Stimulated activated CD4-positive, alpha-beta T cell treated with anti-CD3 and anti-CD28 coated beads, Interleukin-1b, Interleukin-23, amount 100 ng/mL, for 24 hours (primary cell): ENCODE measurements at places on chromosomes 5 and 9.

- DNase-seq: no peak
Observed at GRCh38 chr5:137734962-137735554, 831 bp downstream of the KLHL3 start.

DNA sequence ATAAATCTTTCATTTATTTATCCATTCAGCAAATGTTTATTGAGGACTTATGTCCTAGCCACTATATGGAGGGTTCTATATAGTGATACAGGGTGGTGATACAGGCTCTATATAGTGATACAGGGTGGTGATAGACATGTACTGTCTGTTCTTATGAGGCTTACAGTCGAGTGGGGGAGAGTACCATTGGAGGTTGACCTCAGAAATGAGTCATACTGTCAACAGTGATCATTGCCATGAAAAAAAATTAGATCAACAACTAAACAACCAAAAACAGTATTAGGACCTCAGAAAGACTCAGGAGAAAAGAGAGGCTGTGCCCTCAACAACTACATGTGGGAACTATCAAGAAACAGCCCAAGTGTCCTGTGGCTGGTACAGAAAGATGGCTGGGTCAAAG lies 22.0 kb downstream of the PAPPA start:
- DNase-seq: no peak

DNA sequence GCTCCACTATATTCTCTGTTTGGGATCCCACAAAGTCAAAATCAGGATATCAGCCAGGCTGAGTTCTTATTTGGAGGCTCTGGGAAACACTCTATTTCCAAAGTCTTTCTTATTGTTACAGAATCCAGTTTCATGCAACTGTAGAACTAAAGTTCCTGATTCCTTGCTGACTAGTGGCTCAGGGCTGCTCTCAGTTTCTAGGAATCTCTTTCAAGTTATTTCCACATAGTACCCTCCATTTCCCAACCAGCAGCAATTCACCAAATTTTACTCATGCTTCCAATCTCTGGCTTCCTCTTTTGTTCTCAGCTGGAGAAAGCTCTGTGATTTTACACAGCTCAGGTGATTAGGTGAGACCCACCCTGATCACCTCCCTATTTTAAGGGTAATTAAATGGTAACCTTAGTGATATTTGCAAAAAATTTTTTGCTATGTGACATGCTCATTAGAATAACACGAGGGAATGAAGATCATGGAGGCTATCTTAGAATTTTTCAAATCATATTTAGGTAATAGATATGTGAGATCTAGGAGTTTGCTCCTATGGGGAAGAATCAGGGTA lies 794.9 kb upstream of the ARRDC3 start:
- DNase-seq: no peak

DNA sequence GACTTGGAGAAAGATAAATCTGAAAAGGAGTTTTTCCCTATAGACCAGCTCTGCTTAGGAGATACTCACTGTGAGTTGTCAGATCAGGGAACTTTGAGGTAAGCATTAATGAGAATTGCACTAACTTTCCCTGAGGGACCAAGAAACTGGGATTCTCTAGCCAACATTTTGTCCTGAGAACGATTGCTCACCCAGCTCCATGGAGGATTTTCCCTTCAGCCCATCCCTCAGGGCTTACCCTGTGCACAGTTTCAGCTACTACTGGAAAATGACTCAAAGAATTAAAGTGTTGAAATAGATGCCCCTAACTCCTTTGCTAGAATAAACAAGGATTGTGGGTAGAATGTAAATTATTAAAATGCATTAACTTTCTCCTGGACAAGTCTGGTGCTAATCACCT lies 237.2 kb upstream of the IL12B start:
- DNase-seq: no peak

DNA sequence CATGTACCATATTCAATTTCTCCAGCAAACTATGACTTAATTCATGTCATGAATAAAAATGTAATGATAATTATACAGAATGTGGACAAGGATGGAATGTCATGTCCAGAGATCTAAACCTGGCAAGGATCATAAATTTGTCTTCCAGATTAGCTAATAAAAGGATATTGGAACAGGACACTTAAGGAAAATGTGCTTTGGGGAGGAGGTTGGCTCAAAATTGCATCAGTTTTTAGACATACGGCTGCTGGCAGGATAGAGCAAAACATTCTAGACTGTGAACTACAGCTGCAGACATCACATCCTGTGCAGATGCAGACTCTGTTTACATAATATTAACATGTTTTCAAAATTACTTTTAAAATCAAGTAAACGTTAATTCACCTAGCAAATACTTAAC lies 248.4 kb downstream of the TLR4 start:
- DNase-seq: no peak

- no peak for DNase-seq
Observed at GRCh38 chr9:101791938-101792337, 53.5 kb upstream of the GRIN3A start.

DNA sequence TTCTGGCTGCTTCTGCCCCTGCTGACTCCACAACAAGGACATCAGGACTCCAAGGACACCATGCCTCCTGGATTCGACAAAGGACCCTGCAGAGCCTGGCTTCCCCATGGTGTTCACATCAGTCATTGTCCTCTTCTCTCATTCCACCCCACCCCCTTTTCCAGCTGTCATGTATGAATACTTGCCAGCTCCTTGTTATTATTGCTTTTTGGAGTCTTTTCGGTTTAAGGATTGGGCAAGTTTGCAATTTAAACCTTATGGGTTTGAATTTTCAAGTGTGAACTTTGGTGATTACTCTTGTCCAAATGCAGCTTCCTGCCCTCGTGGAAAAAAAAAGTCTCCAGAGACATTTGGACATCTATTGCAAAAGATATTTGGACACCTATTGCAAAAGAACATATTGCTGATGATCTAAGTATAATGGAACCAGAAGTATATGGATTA lies 14.2 kb upstream of the LVRN start:
- no peak for DNase-seq

- no peak for DNase-seq
Observed at GRCh38 chr5:93192683-93193082, 388.3 kb downstream of the NR2F1-AS1 start.

DNA sequence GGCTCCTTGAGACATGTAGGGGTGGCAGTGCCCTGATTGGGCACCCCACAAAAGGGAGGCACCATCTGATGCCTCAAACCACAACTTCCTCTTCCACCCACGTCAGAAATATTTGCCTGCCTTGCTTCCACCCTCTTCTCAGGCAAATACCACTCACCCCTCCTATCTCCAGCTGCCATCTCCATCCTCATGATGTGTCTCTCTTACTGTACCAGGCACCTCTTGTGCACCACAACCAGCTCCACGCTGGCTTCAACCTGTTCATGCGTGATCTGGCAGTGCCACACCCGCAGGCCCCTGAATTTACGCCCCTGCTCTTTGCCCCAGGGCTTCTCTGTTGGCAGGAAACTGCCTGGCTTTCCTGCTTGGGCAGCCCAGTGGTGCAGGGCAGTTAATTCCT lies 87.8 kb upstream of the HSPA9 start:
- DNase-seq: no peak

GRCh38 chr9:121160025-121160424 lies 41.6 kb downstream of the RAB14 start:
- no peak for DNase-seq

GRCh38 chr9:116323012-116323411 lies 169.4 kb downstream of the PAPPA start:
- no peak for DNase-seq

DNA sequence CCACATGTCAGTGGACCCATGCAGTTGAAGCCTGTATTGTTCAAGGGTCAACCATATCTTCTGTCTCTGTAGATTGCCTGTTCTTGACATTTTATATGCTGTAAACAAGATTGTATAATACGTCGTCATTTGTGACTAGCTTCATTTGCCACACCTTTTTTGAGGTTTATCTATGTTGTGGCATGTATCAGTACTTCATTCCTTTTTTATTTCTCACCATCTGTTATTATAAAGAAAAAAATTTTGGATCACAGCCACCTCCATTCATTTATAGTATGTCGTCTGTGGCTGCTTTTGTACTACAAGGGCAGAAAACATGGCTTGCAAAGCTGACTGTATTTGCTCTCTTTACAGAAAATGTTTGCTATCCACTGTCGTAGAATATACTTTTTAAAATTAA lies 72.4 kb downstream of the TEK start:
- DNase-seq: no peak

DNA sequence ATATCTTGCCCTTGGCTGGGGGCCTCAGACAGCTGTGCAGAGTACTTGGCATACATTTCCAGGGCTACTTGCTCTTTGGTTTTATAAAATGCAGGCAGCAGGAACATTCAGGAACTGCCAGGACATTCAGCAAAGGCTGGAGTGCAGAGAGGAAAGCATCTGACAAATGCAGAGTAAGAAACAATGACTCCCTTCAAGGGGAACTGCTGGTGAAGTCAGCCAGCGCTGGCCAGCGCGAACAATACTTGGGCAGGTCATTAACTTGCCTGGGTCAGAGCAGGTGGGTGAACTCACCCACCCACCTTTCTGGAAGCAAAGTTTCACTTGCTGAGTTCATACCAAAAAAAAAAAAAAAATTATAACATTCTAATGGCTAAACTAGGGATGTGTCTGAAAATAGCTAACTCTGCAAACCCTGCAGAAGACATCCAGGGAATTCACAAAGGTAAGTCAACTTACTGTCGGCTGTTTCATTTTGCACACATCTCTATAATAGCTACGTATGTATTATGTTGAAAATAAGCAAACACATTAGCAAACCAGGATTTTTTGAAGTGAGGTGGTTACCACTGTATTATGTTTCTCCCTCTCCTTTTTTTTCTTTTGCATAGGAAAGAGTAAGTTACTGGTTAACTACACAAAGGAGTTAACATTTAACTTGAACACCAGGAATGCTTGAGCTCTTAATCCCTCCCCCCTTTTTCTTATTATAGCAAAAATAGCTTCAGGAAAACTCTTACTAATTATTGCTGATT lies 152.2 kb downstream of the GLIS3 start:
- DNase-seq: no peak

- no peak for DNase-seq
Observed at GRCh38 chr9:135791431-135792267, 89.7 kb downstream of the KCNT1 start.

DNA sequence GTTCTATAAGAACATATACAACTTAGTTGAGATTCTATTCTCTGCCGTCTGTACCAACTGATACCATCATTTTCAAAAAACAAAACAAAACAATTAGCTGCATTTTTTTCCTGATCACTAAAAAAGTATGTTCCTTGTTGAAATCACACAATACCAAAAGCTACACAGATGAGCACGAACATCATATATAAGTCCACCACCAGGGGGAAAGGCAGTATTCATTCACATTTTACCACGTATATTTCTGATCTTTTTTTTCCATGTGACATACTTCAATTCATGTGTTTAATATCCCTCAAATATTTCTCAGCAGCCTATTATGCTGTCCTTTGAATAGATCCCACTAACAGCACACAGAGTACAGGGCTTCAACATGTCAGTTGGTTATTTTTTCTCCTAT lies 40.6 kb downstream of the IRX2 start:
- DNase-seq: no peak

- no peak for DNase-seq
Observed at GRCh38 chr5:155082401-155082800, 68.8 kb downstream of the KIF4B start.

DNA sequence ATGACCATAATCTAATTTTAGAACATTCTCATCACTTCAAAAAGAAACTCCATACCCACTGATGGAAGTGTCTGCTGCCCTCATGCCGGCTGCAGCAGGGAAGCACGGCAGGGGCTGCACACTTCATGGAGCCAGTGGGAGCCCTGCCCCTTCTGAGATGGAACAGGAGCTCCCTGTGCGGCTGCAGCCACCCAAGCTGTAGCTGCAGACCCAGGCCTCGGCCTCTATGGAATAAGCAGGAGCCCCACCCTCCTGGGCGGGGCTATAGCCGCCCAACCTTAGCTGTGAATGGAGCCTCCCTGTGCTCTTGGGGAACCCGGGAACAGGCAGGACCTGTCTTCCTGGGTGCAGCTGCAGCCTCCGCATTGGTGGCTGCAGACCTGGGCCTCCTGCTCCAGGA lies 128.5 kb downstream of the NUDT12 start:
- no peak for DNase-seq

- no peak for DNase-seq
Observed at GRCh38 chr9:134689321-134690181, 47.9 kb downstream of the COL5A1 start.

DNA sequence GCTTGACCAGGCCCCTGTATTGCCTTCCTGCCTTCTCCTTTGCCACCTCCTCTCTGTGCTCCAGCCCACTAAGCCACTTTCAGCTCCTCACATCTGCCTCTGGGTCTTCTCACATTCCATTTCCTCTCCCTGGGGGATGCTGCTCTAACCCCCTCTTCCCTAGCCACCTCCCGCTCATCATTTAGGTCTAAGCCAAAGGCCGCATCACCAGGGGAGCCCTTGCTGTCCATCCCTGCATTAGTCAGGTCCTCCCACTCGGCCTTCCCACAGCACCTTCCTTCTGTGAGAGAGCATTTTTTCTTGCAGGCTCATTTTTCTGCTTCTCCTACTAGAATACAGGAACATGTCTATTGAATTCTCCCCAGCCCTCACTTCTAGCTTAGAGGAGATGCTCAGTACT lies 72.6 kb upstream of the GALNT10 start:
- DNase-seq: no peak

DNA sequence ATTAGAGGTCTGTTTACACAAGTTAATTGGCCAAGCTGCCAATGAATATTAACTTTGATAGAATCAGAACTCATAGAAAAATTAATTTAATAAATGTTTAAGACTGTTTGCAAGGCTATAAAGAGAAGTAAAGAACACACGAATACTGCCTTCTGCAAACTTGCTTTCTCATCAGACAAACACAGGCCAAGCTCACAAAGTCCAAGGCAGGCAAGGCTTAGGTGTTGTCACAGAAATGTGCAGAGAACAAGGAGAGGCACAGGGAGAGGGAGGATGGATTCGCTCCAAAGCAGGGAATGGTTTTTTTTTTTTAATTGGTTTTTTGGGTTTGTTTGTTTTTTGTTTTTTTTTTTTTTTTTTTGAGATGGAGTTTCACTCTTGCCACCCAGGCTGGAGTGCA lies 43.4 kb downstream of the RETREG1 start:
- no peak for DNase-seq

DNA sequence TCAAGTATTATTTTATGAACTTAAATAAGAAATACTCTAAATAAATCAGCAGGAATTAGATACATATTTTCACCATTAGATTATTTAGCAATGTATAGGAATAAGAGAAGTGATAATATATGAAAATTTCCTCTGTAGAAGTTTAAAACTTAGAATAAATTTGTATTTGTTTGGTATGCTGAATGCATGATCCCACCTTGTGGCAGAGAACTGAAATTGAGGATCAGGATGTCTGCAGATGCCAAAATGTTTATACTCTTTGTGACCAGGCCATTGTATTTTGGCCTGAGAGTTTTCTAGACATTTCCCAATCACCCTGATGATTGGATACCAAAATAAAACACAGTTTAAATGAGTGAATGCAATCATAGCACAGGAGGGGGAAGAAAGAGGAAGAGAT lies 6.3 kb downstream of the TYRP1 start:
- no peak for DNase-seq

DNA sequence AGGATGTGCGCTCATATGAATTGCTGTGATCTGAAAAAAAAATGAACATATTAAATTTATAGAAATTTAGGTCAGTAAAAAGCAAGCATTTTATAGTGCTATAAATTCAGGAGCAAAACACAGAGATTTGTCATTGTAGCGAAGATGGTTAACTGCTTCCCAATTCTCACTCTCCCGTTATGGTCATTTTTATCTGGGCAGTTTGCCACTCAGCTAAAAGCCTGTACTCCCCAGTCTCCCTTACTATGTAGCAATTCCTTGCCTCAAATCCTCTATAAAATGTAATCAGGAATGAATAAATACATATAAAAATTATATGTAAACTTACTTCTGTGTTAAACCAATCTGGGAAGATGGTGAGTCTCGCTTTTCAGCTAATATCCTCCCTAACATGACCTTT lies 471.5 kb downstream of the HINT1 start:
- DNase-seq: no peak
